AG09319 (cell line): ENCODE measurements at places on chromosomes 7 and 10.

DNA sequence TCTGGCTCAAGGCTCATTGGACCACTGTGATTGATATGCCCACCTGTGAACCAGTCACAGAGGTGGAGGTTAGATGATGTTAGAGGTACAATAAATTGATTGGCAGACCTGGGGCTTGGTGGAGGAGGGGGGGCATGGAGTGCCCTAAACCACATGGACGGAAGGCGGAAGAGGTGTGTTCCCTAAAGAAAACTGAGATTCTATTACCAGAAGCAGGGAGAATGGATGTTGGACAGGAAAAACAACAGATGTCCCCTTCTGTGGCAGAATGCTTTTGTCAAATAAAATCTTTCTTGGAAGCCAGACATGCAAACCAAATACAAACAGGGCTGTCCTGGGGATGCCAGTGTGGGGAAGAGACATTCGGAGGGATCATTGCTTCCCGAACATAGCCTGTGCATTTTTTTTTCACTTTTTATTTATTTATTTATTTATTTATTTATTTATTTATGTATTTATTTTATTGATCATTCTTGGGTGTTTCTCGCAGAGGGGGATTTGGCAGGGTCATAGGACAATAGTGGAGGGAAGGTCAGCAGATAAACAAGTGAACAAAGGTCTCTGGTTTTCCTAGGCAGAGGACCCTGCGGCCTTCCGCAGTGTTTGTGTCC is 433.9 kb downstream of the RPS24 start:
- no peak for DNase-seq

DNA sequence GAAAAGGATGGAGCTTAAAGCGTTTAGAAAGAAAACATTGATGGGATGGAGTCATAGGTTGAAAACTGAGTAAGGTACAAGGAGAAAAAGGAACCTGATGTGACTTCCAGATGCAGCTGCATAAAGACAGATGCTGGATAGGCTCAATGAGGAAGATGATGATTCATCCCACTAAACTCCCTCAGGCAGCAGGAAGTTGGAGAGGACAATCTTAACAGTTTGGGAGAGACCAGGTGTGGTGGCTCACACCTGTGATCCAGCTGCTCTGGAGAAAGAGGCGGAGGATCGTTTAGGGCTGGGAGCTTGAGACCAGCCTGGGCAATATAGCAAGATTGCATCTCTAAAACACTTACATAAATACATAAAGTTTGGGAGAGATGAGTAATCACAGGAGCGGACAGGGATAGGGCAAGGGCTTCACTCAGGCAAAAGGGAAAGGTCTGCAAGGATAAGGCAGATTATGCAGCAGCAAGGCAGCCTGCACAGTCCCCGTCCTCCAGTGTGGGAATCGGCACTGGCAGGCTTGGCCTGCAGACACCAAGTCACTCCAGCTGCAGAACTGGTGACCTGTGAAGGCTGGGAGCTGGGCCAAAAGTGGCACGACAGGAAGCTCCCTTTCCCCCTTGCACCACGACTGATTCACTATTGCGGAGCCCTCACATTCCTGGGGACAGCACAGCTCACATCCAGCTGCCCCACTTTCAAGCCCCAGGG is 438.5 kb downstream of the GRID1 start:
- no peak for DNase-seq

DNA sequence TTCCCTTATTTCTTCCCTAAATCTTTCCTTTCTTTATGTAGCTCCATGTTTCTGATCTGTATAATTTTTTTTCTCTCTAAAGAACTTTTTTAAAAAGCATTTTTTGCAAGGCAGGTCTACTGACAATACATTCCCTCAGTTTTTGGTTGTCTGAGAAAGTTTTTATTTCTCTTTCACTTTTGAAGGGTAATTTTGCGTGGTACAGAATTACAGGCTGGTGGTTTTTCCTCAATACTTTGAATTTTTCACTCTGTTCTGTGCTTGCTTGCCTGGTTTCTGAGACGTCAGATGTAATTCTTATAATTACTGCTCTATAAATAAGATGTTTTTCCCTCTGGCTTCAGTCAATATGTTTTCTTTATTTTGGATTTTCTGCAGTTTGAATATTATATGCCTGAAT is 205.4 kb upstream of the VSTM2A start:
- no peak for DNase-seq

DNA sequence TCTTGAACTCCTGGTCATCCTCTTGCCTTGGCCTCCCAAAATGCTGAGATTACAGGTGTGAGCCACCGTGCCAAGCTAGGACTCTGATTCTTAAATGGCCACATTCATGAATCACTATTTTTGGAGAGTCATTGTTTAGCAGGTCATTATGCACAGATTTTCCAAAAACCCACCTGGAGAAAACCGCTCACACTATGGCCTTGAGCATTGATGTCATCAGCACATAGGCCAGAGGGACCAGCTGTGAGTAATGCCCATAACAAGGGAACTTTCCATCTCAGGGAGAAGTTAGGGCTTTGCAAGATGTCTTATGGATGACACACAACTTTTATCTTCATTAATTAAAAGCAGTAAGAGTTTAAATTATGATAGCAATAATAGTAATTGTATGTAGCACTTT is 86.4 kb upstream of the KIF5B start:
- no peak for DNase-seq

- no peak for DNase-seq
Measured at GRCh38 chr7:157425137-157425731, 88.4 kb downstream of the DNAJB6 start.

DNA sequence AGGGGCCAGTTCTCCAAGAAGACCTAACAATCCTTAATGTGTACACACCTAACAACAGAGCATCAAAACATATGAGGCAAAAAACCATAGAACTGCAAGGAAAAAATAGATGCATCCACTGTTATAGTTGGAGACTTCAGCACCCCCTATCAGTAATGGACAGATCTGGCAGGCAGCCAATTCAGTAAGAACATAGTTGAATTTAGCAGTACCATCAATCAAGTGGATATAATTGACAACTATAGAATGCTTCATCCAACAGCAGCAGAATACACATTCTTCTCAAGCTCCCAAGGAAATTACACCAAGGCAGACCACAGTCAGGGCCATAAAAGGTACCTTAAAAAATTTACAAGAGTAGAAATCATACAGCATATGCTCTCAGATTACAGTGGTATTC is 42.2 kb downstream of the POLL start:
- no peak for DNase-seq

GRCh38 chr7:5564894-5565293 is 141.3 kb upstream of the TNRC18 start:
- no peak for DNase-seq

DNA sequence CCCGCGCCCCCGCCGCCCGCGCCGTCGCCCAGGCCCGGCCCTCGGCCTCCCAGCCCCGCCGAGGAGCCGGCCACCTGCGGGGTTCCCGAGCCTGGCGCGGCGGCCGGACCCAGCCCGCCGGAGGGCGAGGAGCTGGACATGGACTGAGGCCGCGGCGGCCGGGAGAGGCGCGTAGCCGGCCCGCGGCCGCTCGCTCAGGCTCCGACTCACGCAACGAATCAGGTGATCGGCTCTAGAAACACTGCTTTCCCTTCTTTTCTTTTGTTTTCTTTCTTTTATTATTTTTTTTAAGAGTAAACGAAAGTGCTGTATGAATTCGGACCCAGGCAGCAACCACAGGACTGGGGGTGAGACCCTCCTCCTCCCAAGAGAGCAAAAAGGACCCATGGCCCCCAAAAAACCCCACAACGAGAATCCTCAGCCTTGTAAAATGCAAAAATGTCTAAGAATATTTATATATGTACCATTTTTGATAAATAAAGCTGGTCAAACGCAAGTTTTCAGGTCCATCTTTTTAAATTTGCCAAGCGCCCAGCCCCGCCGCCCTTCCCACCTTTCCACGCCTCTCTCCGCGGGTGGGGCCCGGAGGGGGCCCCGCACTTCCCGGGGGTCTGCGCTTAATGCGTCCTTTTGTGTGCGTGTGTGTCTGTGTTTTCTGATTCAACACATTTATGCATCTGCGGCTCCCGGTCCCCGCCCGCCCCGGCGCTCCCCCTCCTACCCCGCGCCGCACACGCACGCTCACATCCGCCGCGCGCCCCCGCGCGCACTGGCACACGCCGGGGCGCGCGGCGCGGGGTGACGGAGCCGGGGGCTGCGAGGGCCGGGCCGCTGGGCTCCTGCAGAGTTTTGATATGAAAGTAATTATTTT is 4.4 kb downstream of the UNCX start:
- DNase-seq = no peak

- no peak for DNase-seq
Measured at GRCh38 chr10:91576096-91576545, 56.8 kb downstream of the PPP1R3C start.

DNA sequence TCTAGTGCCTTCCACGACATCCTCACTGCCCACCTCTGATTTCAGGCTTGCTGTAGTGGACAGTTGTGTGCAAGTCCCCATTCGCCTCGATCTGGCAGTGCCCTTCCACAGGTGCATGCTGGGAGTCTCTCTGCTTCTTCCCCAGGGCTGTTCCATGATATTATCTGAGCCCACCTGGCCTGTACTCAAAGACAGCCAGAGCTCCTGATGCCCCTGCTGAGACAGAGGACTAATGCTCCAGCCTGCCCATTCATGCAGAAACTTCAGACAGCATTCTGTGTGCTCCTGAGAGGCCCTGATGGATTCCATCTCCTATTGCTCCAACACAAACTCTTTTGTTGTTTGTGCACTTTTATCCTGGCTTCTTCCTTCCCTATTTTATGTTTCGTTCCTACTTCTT is 164.8 kb upstream of the PRSS58 start:
- DNase-seq = no peak

DNA sequence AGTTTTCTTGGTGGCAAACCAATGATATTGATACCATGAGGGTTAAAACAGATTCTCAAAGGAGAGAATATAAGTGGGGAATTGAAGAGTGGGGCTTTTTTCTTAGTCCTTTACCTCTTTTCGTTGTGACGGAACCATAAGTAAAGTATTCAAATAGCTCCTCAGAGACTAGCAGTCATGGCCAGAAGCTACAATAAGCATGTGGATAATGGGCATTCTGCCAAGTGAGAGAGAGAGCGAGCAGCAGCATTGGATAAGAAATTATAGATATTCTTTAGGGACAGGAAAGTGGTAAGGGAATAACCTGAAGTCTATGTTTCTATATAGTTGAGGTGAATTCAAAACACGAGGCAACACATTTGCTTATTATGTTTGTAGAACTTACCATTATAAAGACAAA is 235.1 kb downstream of the SEMA3E start:
- no peak for DNase-seq

DNA sequence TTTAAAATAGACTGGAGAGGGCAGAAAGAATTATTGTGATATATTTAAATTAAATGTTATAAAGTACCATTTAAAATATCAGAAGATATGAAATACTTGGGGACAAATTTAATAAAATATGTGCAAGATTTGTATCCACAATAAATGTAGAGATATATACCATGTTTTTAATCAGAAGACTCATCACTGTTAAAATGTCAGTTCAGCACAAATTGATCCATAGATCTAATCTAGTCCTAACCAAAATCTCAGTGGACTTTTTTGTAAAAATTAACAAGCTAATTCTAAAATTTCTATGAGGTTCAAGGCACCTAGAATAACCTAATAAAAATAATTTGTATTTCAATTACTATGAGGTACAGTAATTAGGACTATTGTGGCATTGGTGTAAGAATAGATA is 96.4 kb downstream of the CTNNA3 start:
- DNase-seq = no peak
